ENCODE measurements at places on chromosomes 1 and 21.

DNA sequence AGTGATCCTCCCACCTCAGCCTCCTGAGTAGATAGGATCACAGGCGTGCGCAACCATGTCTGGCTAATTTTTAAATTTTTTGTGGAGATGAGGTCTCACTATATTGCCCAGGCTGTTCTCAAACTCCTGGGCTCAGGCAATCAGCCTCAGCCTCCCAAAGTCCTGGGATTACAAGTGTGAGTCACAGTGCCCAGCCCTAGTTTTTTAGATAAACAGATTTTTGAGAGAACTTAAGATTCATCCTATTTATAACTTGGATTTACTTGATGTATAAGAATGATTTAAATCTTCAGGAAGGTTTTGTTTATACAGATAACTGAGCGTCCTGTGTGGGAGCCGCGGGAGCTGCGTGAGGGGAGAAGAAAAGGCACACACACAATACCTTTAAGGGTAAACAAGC, 26.2 kb downstream of the HEYL start:
- no peak for DNase-seq

- DNase-seq: no peak
Measured at GRCh38 chr1:224500796-224501195, 66.2 kb upstream of the WDR26 start.

- no peak for DNase-seq
Measured at GRCh38 chr1:40756523-40756922, 27.1 kb upstream of the KCNQ4 start.

GRCh38 chr21:23939369-23940065, 1667.8 kb downstream of the MRPL39 start:
- DNase-seq: no peak

DNA sequence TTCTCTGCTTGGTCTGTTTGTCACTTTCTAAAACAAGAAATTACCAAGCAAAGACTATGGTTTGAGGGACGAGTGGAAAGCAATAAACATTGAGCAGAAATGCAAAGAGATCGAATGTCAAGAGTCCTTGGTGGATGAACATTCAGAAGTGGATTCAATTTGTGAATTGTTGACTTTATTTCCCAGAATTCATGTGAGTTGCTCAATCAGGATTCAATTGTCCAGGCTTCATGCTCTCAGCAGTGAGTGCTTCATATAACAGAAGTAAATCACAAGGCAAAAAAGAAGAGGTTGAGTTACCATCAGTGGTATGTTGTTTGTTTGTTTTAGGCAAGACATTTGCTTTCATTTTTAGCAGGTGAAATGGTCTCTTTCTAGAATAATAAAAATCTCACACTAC, 31.9 kb downstream of the NGF start:
- no peak for DNase-seq

- DNase-seq: no peak
Measured at GRCh38 chr1:30698401-30698981, 24.9 kb downstream of the MATN1 start.

- no peak for DNase-seq
Measured at GRCh38 chr1:31485166-31485565, 72.2 kb downstream of the SERINC2 start.

All from activated CD4-positive, alpha-beta T cell treated with anti-CD3 and anti-CD28 coated beads for 24 hours (primary cell).